Kidney glomerular epithelial cell (primary cell): ENCODE measurements at places on chromosomes 7 and 10.

- DNase-seq: no peak
Measured at GRCh38 chr10:101575580-101576210, 12.4 kb downstream of the POLL start.

DNA sequence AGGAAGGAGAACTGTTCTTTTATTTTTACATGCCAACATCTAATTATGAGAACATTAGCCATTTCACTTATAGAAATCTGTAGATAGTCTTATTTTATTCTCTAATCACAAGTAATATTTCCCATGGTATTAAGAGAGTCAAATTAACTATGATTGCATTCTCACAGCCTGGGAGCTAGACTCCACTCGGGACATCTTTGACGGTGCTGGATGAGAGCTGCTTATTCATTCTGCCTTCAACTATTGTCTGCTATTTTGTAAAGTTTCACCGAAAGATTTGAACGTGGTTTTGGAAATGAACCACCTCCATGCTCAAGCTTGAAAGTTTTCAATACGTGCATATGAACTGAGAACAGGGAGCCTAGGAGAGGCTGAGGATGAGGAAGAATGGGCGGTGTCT is 264.3 kb upstream of the KLF6 start:
- DNase-seq: no peak

DNA sequence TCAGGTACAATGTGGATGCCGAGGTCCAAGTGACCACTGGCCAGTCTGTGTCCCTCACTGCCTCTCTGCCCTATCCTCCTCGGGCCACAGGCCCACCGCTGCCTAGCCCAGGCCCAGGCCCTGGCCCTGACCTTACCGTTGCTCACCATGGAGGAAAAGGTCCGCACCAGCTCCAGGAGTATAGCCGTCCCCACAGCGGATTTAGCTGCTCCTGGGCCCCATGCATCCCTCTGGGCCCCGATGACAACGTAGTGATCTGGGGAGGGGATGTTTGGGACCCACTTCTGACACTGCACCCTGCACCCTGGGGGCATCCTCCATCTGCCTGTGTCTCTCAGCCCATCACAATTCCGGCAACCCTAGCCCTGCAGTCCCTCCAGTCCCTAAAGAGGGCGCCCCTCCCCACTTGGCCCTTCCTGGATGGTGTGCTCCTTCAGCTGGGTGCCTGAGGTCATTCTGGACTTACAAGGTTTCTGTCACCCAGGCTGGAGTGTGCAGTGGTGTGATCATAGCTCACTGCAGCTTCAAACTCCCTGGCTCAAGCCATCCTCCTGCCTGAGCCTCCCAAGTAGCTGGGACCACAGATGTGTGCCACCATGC is 12.1 kb downstream of the TFR2 start:
- DNase-seq: no peak

- DNase-seq: no peak
Measured at GRCh38 chr10:68202960-68203353, 29.0 kb downstream of the ATOH7 start.
